ENCODE measurements at places on chromosomes 1 and 21.

- DNase-seq: no peak
Observed at GRCh38 chr1:232038706-232039677, 412.4 kb downstream of the DISC1 start.

- no peak for DNase-seq
Observed at GRCh38 chr1:60583696-60584095, 498.7 kb upstream of the NFIA start.

DNA sequence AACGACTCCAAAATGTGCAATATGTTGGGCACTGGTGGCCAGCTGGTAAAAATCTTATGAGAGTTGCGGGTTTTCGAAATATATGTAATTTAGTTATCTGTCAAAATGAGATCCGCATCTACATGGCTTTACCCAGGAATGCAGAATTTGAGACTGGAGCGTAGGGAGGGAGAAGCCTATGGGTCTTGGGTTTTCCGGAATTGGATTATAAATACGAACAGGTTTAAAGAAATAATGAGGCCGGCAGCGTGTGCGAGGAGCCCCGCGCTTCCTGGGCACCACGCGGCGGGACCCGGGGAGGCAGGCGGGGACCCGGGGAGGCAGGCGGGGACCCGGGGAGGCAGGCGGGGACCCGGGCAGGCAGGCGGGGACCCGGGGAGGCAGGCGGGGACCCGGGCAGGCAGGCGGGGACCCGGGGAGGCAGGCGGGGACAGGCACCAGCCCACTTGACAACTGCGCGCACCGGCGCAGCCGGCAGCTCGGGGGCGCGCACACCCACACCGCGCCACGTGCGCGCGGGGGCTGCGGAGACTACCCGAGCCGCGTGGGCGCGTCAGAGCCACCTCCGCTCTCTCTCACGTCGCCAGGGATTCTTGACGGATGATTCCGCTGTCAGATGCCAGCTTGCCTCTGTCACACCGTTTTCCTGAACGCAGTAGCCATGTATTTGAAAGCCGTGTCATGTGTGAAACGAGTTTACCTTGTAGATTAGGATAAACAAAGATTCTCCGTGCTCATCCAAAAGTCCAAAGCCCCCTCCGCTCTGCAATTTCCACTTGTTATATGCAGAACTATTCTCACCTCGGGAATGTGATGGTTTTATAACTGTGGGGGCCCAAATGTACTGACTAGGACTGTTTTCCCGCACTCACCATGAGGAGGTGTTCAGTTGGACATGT lies 54.3 kb upstream of the HNRNPU start:
- peak; percentile 51 for DNase-seq

- no peak for DNase-seq
Observed at GRCh38 chr1:52454779-52455178, 50.4 kb downstream of the PRPF38A start.

DNA sequence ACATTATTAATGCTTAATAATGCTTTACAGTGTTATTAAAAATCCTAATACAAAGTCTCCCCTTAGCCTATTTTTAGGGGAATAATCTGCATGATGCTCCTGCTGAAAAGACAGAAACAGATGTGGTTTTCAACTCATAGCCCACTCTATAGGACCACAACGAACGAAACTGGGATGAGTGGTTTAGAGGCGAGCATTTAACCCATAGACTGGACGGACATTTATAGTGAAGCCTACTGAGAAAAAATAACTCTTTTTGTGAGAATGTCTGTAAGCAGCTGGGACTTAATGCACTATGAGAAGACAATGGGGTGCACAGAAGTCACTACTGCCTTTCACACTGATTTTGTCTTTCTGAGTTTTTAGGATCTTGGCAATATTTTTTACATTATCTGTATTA lies 1599.6 kb upstream of the B3GALT2 start:
- no peak for DNase-seq

DNA sequence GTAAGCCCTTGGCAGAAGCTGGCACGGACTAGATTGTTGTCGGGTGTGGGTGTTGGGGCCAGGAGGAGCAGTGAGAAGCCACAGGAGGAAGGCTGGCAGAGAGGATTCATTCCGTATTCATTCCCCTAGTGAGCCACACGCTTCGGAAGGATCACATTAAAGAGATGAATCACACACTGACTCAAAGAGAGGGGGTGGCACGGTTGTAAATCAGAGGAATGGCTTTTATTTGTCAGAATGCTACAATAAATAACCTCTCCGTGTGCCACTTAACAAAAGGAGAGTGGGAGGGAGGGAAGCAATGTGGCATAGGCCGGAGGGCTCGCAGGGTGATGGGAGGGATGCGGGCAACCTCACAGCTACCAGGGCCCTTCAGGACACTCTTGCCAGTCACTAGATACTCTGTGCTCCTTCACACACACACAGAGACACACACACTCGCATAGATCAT lies 135.5 kb downstream of the HIVEP3 start:
- peak; percentile 45 for DNase-seq

All from activated T-cell treated with anti-CD3 and anti-CD28 coated beads for 48 hours (primary cell).